ENCODE measurements at places on chromosomes 11 and 22.
A peak's percentile ranks its signal among the peaks of the same experiment; 100 is the strongest.

- DNase-seq = no peak
Observed at GRCh38 chr11:22797047-22797446, 32.6 kb downstream of the SVIP start.

DNA sequence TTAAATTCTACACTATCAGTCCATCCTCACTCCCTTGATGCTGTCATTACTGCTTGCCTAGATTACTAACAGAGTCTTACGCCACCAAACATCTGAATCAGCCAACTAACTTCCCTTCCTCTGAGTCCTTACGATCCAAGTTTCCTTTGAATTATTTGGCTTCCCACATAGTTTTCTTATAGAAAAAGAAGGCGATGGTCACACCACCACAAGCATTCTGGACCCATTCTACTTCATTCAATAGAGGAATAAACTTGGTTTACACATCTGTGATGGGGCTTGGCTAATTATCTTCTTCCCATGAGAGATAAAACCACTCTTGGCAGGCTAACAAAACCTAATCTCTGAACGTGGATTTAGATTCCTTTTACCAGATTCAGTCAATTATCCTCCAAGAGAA lies 35.0 kb downstream of the INTS4 start:
- DNase-seq = no peak

- DNase-seq = no peak
Observed at GRCh38 chr11:134750619-134751018, 338.6 kb upstream of the B3GAT1 start.

DNA sequence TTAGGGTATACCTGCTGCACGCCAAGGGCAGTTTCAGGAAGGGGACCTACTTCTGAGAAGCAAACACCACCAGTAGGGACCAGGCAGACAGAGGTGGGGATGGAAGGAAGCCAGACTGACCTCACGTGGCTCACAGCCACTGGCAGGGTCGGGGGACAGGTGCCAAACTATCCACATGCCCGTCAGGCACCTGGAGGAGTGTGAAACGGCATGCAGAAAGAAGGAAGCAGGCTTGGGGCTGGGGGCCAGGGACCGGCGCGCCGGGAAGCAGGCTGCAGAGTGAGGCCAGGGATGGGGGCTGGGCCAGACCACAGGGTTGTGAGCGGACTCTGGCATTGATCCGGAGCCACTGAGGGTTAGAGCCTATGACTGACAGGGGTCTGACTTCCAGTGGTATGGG lies 47.5 kb downstream of the CDKN1C start:
- no peak for DNase-seq

- DNase-seq = no peak
Observed at GRCh38 chr11:94838027-94838731, 70.0 kb downstream of the AMOTL1 start.

DNA sequence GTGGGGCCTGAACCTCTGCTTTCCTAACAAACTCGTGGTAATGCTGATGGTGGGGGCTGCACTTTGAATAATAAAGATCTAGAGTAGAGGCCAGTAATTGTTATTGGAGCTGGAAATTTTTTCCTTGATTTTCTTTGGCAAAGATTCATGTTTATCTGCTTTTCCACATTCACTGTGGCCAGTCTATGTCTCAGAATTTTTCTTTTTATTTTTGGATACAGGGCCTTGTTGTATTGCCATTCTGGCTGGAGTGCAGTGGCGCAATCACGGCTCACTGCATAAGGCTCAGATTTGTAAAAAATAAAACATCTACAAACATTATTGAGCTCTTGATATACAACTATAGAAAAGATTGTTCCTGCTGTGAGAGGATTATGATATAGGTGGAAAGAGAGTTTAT lies 1.6 kb downstream of the TMEM135 start:
- no peak for DNase-seq

- DNase-seq = no peak
Observed at GRCh38 chr11:117706322-117706814, 90.6 kb downstream of the DSCAML1 start.

DNA sequence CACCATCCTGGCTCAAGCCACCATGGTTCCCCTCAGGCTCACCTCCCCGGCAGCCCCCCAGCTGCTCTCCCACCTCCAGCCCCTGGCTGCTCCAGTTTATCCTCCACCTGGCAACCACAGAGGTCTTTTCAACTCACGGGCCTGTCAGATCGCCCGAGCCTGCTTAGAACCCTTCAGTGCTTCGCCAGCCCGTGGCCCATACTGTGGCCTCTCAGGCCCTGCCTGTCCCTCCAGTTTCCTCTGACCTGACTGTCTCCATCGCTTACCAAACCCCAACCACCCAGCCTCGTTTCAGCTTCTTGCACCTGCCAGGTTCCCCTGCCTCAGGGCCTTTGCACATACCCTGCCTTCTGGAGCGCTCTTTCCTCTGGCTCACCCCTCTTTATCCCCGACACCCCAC lies 6.9 kb downstream of the KCNC1 start:
- no peak for DNase-seq

DNA sequence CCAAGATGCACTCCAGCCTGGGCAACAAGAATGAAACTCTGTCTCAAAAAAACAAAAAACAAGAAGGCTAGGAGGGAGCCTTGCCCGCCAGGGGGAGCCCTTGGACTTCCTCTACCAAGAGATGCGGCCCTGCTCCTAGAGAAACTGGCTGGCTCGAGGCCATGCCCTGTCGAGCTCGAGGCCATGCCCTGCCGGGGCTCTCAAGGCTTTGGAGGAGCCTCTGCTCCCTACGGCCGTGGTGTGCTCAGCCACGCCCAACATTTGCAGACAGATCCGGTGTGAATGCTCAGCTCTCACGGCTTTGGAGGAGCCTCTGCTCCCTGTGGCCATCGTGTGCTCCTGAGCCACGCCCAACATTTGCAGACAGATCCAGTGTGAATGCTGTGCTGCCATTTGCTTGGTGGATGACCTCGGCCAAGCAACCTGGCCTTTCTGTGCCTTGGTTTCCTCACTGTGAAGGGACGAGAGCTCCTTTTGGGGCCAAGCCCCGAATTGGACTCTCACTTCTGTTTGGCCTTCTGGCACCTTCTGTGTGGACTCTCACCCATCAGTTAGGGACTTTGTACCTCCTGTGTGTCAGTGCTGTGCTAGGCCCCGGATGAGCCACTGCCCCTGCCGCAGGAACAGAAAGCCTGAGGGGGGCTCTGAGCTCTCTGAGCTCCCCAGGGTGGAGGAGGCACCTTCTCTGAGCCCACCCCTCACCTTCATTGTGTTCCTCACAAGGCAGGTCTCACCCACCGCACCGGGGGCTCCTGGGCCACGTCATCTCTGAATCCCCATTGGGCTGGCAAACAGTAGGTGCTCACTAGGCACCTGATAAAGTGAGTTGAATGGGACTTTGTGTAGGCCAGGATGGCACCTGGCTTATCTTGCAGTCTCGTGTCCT lies 14.1 kb downstream of the C11orf24 start:
- DNase-seq = no peak

DNA sequence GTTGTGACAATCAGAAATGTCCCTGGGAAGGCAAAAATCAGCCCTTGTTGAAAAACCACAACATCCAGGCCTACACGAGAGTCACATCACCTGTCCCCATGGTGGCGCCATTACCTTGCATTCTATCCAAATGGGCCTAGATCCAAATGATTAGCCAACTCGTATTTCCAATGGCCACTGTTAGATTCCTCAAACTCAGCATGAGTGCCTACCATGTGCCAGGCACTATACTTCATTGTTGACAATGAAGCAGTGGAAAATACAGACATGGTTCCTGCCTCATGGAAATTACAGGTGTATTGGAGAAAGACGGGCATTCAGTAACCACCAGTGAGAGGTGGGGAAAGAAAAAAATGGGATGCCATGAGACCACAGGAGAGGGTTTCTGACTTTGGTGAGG lies 29.8 kb upstream of the CREB3L1 start:
- no peak for DNase-seq

- DNase-seq = no peak
Observed at GRCh38 chr11:81000735-81001134, 1559.9 kb upstream of the TENM4 start.

GRCh38 chr11:127061947-127062346 lies 61.4 kb upstream of the KIRREL3 start:
- no peak for DNase-seq

DNA sequence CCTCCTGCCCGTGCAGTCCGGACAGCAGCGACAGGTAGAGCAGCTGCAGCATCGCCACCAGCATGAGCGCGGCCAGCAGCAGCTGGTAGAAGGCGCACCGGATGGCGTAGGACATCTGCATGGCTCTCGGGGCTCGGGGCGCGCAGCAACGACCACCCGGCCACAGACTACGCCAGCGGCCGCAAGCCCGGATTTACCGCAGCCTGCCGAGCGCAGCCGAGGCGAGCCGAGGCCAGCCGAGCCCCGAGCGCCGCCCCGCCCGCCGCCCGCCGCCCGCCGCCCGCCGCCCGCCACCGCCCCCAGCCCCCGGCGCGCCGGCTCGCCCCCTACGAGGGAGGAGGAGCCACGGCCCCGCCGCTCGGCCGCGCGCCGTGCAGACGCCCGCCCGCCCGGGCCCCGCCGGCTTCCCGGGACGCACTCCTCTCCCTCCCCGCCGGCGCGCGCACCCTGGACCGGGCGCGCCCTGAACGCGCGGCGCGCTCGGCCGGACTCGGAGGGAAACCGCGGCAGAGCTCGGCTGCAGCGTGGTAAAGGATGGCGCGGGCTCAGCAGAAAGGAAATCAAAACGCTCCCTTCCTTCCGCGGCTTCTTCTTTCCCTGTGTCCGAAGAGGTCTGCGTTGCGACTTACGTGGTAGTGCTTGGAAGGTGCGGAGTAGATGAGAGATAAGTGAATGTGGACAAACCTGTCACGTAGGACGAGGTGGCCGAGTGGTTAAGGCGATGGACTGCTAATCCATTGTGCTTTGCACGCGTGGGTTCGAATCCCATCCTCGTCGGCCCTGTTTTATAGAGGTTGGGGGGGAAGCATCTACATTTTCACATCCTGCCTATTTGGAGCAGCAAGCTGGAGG lies at the start of gene B4GAT1:
B4GAT1 (minus strand) TSS at position 205 of the 852 bp plus-strand sequence; CDS start at position 121, 84 bp downstream.
- DNase-seq = peak; percentile 97

DNA sequence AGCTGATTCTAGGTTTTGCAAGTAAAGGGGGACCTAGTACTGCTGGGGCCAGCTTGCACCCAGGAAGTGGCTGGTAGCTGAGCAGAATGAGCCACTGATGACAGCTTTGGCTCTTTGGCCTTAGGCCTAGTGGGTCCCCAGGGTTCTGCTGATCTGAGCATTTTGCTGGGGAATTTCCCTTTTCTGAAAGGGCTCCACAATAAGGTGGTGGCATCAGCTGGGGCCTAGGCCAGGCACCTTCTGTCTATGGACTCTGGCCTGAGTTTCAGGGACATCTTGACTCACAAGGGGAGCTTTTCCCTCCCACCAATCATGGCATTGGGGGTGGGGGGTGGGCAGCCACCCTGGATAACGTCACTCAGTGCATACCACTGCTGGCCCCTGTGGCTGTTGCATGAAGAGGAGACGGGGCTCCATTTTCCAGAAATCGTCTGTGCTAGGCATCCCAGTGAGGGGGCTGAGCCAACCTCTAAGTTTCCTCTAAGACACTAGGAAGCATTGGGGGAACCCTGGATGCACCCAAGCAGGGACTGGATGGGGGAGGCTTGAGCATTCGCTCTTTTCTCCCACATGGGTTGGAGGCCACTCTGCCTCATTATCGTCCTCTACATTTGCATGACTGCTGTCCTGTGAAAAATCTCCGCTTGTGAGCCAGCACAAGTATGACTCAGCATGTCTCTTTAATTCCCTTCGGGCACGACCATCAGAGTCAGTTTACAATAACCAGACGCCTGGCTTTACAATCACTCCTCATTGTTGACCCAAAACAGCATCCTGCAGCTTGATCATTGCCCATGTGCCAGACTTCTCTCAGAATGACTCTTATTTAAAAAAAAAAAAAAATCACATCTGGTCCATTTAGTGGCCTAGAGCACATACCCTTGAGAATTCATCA lies 145.0 kb upstream of the THY1 start:
- no peak for DNase-seq

DNA sequence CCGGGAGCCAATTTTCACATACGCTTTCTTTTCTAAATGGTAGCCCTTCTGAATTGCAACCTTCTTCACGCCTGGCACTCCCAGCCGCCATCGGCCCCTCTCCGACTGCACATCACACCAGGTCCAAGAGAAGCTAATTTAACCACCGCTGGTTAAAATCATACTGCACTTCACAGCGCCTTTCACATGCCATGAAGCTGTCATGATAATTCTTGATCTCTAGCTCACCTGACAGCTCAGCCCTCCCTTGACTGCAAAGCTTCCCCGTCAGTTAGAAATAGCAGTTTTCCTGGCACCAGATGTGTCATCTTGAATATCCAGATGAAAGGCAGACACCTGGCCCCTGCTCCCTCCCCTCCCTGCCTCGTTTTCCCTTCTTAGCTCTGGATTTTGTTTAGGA lies 101.4 kb downstream of the ARL14EP start:
- no peak for DNase-seq

DNA sequence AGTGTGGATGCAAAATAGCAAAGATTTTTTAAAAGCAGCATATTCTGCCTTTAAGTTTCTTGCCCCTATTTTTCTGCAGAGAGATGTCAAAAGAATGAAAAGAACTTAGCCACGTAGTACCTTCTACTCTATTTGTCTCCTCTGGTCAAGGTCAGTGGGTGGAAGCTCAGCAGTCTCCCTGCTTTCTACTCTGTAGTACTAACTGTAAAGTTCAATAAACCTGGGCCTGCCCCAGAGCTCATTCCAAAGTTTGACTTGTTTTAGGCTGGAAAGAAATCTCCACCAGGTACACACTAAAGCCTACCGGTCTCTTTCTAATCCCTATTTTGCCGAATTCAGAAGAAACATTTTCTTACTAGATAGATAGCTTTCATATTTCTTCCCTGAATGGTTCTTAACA lies 247.9 kb upstream of the ARHGAP20 start:
- no peak for DNase-seq

GRCh38 chr11:62444236-62444833 lies 25.5 kb downstream of the SCGB1A1 start:
- DNase-seq = no peak

GRCh38 chr11:122157653-122158161 lies 41.7 kb upstream of the BLID start:
- DNase-seq = no peak

- DNase-seq = no peak
Observed at GRCh38 chr22:25940479-25940878, 198.5 kb downstream of the MYO18B start.

DNA sequence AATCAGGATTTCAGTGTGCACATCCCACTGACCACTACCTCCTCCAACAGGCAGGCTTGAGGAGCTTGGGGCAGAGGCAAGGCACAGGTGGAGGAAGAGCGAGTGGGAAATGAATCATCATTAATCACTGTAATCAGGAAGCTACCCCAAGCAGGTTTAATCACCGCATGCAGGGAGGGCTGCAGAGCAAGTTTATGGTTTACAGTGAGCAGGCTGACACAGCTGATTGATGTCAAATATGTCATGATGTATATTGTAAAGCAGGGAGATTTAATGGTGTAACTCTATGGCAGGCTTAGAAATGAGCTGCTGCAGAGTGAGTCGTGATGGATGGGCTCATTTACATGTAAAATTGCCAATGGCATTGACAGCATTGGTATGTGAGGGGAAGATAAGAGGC lies 441.0 kb downstream of the NTM start:
- DNase-seq = no peak

GRCh38 chr22:46537225-46537945 lies at the start of gene CELSR1:
Gene CELSR1 (minus strand): TSS chr22:46537620. CDS start chr22:46537170, 450 bp downstream.
- DNase-seq = no peak
